ENCODE measurements at places on chromosomes 5 and 9. TPM values are rescaled to one million over a fixed set of nuclear protein-coding genes. Genes with fewer than 3 reads are reported as not detected.

UAP1L1 gene
- total RNA-seq = 15.5 TPM

GRCh38 chr5:94691949-94692348 lies 73.5 kb downstream of the SLF1 start:
- peaks cover 14% of the 10 kb centered on the region for H3K36me3 ChIP-seq
- no peak overlapping the region for H3K4me3 ChIP-seq
- no peaks in the 10 kb centered on the region for H3K4me1 ChIP-seq
- H3K27me3 ChIP-seq = no peaks in the 10 kb centered on the region

MGAT4B gene
- total RNA-seq = 103 TPM

GRCh38 chr5:937151-937924 lies 44.7 kb downstream of the TRIP13 start:
- DNase-seq = no peak
- no peaks in the 10 kb centered on the region for H3K4me1 ChIP-seq
- H3K27ac ChIP-seq = no peak overlapping the region
- no peaks in the 10 kb centered on the region for H3K36me3 ChIP-seq

DNA sequence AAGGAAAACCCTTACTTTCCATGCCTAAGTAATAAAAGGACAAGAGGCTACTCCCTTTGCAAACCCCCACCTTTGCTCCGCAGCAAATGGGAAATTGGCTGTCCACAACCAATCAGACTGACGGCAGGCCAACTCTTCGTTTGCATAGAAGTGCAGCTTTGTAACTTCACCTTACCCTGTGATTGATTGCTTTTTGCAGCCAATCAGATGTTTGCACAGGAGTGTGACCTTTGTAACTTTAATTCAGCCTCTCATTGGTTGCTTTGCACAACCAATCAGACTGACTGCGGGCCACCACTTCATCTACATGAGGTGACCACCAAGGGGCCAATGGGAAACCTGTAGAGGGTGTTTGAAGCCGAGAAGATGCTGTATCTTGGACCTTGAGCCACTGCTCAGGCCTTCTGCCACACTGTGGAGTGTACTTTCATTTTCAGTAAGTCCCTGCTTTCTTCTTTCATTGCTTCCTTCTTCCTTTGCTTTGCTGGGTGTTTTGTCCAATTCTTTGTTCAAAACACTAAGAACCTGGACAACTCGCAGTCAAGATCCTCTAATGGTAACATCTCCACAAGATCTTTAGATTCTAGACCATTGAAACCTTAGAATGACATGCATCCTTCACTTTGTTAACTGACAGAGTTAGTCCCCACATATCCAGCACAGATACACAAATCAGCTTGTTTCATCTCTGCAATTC lies 51.3 kb upstream of the FREM1 start:
- no peak overlapping the region for H3K27ac ChIP-seq
- no peaks in the 10 kb centered on the region for H3K36me3 ChIP-seq
- DNase-seq = no peak
- H3K4me3 ChIP-seq = no peak overlapping the region
- no peaks in the 10 kb centered on the region for H3K27me3 ChIP-seq
- H3K4me1 ChIP-seq = no peaks in the 10 kb centered on the region

DNA sequence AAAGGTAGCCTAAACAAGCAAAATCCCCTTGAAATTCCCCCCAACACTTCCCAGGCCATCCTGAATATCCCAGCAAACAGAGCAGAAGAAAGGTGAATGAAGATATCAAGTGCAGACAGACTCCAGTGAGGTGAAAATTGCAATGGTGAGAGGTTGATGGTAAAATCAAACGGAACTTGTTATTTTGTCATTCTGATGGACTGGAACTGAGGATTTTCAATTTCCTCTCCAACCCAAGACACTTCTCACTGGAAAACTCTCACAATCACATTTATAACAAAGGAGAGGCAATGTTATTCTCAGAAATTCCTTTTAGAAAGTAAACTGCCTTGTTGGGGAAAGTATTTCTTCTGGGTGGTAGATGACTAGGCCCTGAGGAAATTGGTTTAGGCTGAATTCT lies 412.4 kb upstream of the C9orf72 start:
- H3K36me3 ChIP-seq = no peaks in the 10 kb centered on the region
- no peak overlapping the region for H3K27ac ChIP-seq
- no peak overlapping the region for H3K4me3 ChIP-seq
- no peaks in the 10 kb centered on the region for H3K4me1 ChIP-seq

GRCh38 chr9:7456377-7456776 lies 343.2 kb downstream of the DMAC1 start:
- no peak overlapping the region for H3K27ac ChIP-seq
- H3K27me3 ChIP-seq = no peaks in the 10 kb centered on the region
- H3K4me3 ChIP-seq = no peak overlapping the region
- H3K36me3 ChIP-seq = no peaks in the 10 kb centered on the region

DNA sequence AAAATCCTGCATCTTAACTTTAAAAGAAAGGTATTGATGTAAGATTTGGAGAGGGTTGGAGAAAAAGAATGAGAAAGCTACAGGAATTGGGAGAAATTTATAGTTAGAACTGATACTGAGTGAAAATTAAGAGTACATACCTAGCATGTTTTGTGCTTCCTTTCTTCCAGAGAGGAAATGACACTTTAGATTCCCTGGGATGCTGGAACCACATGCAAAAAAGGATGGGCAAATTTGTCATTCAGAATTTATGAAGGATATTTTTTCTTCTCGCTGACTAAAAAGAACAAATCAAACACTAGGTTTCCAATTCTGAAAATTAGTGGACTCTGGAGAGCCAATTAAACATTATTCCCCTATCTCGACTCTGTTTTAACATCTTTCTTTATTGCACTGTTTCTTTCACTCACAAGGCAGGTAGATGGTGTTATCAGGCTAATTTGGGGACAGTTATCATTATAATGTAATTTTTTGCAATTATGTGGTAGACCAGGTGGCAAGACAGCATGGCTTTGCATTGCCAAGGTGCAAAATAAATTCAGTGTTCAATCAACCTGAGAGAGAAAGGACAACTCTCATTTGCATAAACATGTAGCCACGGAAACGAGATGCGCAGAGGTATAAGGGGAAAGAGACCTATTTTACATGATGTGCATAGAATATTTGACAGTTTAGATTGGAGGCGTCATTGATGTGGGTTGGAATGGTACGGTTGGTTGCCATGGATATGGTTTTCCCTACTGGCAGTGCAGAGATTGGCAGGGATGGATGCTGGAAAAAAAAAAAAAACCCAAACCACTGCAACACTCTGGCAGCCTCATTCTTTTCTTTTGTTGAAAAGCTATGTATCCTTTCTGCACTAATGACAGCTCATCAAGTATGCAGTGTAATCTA lies 320.4 kb upstream of the CCNH start:
- no peaks in the 10 kb centered on the region for H3K27me3 ChIP-seq
- no peaks in the 10 kb centered on the region for H3K36me3 ChIP-seq
- H3K4me3 ChIP-seq = no peak overlapping the region
- DNase-seq = no peak
- no peak overlapping the region for H3K27ac ChIP-seq

DNA sequence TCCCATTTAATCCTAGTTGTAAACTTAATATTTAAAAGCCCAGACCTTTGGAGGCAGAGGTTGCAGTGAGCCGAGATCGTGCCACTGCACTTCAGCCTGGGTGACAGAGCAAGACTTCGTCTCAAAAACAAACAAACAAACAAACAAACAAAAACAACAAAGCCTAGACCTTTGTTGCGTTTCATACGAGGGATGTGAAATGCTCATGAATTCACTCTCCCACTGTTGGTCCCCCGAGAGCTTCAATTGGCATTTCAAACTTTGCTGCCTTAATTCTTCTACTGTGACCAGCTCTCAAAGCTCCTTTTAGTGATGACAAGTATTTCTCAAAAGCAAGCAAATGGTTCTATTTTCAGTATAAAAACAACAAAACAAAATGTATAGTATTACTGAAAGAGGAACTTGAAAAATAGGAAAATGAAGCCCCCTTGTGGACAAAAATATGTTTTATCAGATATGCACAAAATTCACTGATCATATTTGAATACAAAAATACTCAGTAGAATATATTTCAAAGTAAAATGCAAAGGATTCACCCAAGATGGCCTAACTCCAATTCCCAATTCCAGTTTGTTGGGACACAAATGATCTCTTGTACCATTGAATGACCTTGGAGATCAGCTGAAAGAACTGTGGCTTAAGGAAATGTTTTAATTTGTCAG lies 140.4 kb downstream of the ESM1 start:
- DNase-seq = no peak
- H3K36me3 ChIP-seq = no peaks in the 10 kb centered on the region
- H3K4me1 ChIP-seq = peaks cover 4% of the 10 kb centered on the region
- H3K4me3 ChIP-seq = no peak overlapping the region
- H3K27me3 ChIP-seq = no peaks in the 10 kb centered on the region

DNA sequence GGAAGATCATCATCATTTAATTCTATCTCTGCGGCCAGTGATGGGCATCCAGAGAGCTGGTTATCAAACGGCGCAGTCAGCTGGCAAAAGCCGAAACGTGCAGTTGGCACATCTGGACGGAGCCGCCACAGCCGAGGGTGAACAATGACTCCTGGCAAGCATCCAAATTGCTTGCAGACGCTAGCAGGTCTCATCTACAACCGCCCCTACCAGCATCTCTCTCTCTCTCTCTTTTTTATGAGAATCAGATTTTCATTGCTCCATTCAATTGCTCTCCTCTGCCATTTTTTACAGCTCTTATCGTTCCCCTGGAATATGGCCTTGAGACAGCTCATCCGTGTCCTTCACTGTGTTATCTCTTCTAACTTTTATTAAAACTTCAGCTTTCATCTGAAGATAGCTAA lies 165.2 kb downstream of the MAPKAP1 start:
- H3K4me3 ChIP-seq = no peak overlapping the region
- H3K36me3 ChIP-seq = no peaks in the 10 kb centered on the region
- no peaks in the 10 kb centered on the region for H3K4me1 ChIP-seq
- H3K27me3 ChIP-seq = no peaks in the 10 kb centered on the region
- no peak overlapping the region for H3K27ac ChIP-seq

- H3K27me3 ChIP-seq = no peaks in the 10 kb centered on the region
- no peak for DNase-seq
- H3K4me1 ChIP-seq = peaks cover 21% of the 10 kb centered on the region
- H3K4me3 ChIP-seq = no peak overlapping the region
- H3K27ac ChIP-seq = no peak overlapping the region
- H3K36me3 ChIP-seq = no peaks in the 10 kb centered on the region
Measured at GRCh38 chr9:129411501-129412175, 209.3 kb downstream of the C9orf50 start.

DNA sequence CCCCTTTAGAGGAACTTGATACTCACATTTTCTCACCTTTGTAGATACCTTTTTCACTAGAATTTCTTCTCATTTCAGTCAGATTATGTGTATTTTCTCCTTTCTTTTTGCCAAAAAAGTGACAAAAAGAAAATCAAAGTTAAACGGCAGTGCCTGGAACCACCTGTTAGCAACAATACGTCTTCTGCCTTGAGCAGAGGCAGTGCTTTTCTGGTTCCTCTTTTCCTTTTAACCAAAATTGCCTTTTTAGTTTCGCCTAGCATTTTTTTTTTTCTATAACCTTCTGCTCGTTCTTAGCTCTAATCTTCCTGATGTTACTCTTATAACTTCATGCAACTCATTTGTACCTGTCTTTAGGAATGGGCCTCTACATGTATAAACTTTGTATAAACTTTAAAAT lies 26.1 kb downstream of the SMIM32 start:
- H3K27ac ChIP-seq = no peak overlapping the region
- no peak overlapping the region for H3K4me3 ChIP-seq

- no peak overlapping the region for H3K27ac ChIP-seq
- H3K27me3 ChIP-seq = no peaks in the 10 kb centered on the region
- H3K36me3 ChIP-seq = no peaks in the 10 kb centered on the region
- H3K4me1 ChIP-seq = no peaks in the 10 kb centered on the region
Measured at GRCh38 chr9:32644698-32645097, 9.2 kb upstream of the TAF1L start.

CCDC192 gene
- total RNA-seq = not detected

DNA sequence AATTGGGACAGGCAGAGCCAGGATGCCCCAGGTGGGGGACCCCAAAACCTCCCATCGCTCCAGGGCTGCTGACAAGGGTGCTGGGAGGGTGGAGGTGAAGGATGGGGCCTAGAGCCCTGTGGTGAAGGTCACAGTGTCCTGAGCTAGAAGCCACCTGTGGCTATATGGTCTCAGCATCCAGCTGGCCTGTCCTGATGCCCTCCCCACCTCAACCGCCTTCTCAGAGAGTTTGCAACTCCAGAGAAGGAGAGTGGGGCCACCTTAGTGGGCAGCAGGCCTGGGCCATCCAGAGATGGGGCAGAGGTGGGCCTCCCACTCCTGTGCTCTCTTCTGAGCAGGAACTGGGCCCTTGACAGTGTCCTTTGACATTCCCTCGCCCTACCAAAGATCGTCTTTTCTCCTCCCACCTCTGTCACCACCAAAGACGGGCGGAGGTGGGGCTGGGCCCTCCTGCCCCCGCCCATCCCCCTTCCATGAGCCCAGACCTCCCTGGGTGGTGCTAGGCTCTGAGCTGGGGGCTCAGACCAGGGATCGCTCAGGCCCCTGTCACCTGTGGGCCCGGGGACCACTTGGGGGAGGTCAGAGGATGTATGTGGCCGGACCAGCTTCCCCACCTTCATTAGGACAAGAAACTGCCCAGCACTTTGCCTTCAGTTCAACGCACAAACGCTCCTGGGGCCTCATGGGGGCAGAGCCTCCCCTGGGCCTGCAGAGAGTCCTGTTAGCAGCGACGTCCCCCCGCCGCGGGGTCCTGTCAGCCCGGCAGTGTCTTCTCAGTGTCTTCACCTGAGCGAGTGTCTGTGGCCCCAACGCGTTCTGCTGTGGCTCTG lies 10.0 kb upstream of the DOLPP1 start:
- no peak overlapping the region for H3K4me3 ChIP-seq
- H3K4me1 ChIP-seq = peaks cover 37% of the 10 kb centered on the region
- H3K36me3 ChIP-seq = peaks cover 5% of the 10 kb centered on the region
- no peak for DNase-seq

DNA sequence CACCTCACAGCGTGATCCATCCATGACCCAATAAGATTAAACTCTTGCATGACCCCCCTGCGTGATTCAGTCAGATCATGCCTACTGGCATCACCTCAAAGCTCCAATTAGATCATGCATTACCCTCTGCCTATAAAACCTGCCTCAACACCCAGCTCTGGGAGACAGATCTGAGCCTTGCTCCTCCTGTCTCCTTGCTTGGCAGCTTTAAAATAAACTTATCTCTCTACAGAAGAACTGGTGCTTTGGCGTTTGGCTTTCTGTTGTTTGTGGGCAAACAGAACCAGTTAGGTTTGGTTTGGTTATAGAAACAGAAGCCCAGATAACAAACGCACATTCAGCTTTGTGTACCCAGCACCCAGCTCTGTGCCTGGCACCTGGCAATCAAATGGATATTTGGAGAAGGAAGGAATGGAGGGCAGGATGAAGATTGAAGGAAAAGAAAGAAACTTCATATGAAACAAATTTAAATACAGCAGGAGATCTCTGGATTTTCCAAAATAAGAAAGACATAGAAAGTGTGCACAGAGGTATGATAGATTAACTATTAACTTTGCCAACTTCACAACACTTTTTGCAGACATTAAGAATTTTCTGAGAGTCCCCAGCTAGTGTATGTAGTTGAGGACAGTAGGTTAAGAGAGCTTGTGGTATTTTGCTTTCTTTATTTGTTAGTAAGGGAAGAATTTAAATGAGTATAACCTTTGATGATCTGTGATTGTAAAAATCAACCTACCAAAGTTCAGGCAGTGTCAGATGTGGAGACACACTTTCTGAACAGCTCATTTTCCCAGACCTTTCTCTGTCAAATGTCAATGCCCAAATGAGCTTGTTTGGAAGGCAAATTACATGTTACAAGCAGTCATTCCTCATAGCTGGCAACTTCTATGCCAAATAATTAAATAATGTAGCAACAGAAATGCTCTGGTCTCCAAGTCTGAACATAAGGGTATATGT lies 102.1 kb upstream of the ASTN2 start:
- H3K27ac ChIP-seq = no peak overlapping the region
- H3K27me3 ChIP-seq = no peaks in the 10 kb centered on the region
- H3K36me3 ChIP-seq = no peaks in the 10 kb centered on the region
- no peak for DNase-seq
- no peaks in the 10 kb centered on the region for H3K4me1 ChIP-seq
